ENCODE measurements at places on chromosomes 13 and 19.

DNA sequence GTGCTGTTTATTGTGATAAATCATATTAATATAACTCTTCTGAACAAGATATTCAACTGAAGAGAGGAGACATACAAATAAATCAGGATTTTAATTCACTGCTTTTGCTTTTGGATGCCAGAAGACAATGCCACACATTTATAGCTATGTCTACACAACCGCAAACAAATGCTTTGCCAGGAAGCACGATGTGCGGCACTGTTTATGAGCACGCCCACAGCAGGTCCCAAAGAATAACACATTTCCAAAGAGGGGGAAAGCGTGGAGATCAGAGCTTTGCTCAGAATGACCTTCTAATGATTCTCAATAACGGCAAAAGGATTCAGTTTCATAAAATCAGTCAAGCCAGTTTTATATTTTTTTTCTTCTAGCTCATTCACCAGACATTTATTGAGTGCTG is 16.7 kb downstream of the FAM216B start:
- DNase-seq: no peak

DNA sequence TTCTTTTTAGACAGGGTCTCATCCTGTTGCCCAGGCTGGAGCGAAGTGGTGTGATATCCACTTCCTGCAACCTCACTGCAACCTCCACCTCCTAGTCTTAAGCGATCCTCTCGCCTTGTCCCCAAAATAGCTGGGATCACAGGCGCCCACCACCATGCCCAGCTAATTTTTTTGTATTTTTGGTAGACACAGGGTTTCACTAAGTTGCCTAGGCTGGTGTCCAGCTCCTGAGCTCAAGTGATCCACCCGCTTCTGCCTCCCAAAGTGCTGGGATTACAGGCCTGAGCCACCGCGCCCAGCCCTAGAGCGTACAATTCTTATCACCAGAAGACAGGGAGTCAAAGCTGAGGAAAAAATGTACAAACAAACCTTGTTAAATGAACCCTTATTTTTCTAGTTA is 4.5 kb upstream of the ELOF1 start:
- DNase-seq: no peak

GRCh38 chr13:107799001-107799400 is 416.3 kb downstream of the LIG4 start:
- no peak for DNase-seq

DNA sequence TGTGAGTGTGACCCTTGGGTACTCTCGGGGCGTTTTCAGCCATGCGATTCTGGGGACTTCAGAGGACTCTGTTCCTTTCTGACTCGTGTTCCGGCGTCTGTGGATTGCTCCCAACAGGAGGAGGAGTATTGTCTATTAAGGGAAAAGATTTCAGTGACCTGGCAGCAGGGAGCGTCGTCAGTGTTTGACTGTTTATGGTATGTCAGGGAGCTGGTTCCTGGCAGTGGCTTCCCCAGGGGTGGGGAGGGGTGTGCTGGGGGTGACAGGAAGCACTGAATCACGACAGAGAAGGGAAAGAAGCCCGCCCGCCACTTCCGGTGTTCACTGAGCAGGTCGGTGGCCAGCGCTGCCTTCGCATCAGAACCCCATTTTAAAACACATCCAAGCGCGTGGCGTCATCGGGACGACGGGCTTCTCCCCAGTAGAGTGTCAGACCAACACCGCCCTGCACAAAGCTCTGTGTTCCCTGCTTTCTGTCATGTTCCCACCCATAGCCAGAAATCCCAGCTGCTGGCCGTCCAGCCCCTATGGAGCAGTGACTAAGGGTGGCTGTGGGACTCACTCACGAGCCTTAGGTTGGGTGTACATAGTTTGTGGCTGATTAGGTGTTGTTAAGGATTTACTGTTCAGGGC is 33.8 kb downstream of the COL4A2 start:
- peak; percentile 61 for DNase-seq

DNA sequence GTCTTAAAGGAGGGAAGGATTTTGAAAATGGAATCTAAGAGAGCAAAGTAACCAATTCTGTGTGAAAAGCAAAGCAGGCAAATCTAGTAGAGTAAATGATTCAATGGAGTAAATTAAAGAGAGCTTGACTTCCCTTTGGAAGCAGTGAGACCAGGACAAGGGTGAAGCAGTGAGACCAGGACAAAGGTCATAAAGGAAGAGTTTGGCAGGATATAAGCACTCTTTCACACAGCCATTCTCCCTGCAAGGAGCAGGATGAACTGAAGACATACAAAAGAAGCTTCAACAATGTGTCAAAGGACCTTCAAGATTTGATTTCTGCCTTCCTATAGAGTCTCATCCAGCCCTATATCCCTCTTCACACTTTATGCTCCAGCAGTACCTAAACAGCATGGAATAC is 123.8 kb downstream of the ENOX1 start:
- DNase-seq: no peak

- no peak for DNase-seq
Measured at GRCh38 chr19:41233748-41234240, 14.8 kb downstream of the AXL start.

- no peak for DNase-seq
Measured at GRCh38 chr13:22271903-22272302, 601.0 kb downstream of the FGF9 start.

DNA sequence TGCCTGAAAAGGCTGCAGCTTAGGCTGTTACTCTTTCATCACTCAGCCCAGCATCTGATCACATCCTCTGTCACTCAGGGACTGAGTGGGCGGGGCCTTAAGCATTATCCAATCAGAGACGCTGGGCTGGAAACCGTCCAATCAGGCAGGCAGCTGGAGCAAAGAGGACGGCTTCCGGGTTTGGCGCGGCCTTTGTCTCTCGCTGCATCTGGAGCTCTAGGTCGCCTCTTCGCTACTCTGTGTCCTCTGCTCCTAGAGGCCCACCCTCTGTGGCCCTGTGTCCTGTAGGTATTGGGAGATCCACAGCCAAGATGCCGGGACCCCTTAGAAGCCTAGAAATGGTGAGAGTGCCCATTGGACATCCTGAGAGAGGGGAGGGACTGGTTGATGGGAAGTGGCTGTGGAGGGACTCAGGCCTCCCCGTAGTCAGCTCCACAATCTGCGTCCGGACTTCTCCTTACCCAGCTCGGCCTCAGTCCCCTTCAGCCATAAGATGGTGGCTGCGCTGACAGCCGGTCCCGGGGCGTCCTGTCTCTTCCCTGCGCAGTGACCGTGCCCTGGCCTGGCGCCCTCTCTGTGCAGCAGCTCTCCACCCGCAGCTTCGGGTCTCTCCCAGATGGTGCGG is at the start of gene ZNF486:
Gene ZNF486 (plus strand): TSS at position 195 of the 625 bp plus-strand sequence. CDS start 117 bp downstream, at position 312.
- peak; percentile 80 for DNase-seq

GRCh38 chr13:73521985-73522524 is 463.2 kb downstream of the KLF5 start:
- no peak for DNase-seq

GRCh38 chr13:27678306-27679040 is 56.8 kb downstream of the POLR1D start:
- no peak for DNase-seq

- no peak for DNase-seq
Measured at GRCh38 chr13:45331692-45332035, 9.3 kb downstream of the TPT1 start.

DNA sequence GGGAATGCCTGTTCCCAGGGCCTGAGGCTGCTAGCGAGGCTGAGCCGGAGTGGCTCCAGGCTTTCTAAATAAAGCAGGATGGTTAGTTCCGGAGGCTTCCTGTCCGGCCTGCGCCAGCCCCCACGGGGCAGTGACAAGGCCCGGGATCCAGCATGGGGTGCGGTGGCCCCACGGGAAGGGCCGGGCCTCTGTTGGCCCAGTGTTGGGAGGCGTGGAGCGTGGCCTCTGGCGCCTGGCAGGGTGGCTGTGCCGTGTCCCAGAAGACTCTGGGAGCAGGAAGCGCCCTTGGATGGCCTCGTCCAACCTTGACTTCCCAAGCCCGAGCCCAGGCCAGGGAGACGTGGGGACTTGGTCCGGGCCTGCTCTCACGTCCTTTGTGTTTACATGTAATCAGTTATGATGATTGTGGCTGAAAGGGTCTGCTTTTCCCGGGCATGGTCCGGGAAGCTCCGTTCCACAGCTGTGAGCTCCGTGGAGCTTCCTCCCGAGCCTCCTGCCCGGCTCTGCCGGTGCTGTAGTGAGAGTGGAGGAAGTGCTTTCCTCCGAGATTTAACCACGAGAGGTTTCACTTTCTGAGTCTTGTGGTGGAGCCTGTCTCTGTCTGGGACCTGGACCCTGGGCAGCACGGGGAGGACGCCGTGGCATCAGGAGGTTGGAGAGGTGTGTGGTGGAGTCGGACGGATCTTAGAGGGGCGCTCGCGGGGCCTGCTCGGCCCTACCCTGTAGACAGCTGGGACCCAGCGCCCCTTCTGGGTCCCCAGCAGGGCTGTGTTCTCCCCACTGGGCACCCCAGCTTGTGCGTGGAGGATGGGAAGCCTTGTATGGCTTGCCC is 4.6 kb downstream of the GNA11 start:
- no peak for DNase-seq

GRCh38 chr19:38928391-38929001 is 2.1 kb downstream of the SARS2 start:
- no peak for DNase-seq
